Posterior vena cava (tissue), 2 donors: ENCODE measurements at places on chromosomes 1 and 21. TPM values are rescaled to one million over a fixed set of nuclear protein-coding genes. Genes with fewer than 3 reads are reported as not detected.

The FCAMR gene
- not detected for total RNA-seq

- peak; percentile 85 for DNase-seq
These were observed 565 bp downstream of the WLS start for GRCh38 chr1:68231627-68232288.

DNA sequence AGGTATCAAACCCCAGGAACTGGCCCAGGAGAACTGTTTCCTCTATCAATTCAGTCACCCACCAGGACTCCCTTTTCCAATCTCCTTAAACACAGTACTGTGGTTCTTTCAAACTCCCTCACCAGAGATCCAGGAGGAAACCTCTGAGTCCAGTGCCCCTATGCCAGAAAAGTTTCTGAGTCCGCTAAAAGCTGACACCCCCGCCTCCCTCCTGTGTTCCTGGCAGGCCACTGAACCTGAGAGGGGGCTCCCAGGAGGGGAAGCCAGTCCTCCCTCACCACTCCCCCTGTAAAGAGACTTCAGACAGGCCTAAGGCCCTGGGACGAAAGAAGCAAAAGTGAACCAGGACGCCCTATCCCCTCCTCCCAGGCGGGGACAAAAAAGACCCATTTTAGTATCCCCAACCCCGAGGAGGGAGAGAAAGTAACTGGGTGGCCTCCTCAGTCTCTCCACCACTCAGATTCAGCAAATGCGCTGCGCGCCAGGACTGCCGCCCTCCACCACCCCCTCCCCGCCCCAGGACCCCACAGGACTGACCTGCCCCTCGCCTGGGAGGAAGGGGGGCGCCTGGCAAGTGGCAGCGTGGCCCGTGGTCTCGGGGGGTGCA is 624 bp downstream of the SLC41A1 start:
- peak; percentile 55 for DNase-seq

GRCh38 chr1:234512451-234512861 is 33.5 kb upstream of the TARBP1 start:
- DNase-seq = no peak

DNA sequence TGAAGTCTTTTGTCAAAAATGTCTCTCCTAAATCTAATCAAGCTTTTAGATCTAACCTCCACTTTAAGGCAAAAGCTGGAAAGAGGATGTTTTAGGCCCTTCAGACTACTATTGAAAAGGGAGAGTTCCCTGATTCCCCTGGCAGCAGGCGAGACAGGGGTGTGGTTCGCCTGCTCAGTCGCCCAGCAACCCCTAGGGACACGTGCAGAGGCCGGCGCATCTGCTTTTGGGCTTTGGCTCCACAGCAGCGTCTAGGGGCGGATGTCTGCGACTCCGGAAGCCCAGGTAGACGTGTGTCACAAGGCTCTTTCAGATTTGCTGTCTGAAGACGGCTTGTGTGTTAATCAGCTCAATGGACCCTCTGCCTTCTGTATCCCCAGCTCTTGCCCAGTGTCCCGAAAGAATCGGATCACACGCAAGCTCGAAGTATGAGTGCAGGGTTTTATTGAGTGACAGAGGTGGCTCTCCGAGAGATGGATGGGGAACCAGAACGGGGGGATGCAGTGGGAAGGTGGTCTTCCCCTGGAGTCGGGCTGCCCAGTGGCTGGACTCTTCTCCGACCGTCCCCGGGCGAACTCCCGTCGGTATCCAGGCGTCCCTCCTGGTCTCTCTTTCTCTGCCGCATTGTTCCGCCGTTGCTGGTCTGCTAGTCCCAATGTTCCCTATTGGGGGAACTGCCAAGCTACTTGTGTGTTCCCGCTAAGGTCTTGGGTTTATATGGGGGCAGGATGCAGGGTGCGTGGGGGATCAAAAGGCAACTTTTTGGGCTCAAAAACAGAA is 45.5 kb downstream of the OLFML2B start:
- DNase-seq = no peak

GRCh38 chr1:160362168-160362957 is 4.5 kb upstream of the NHLH1 start:
- DNase-seq = no peak

The ASPM gene
- total RNA-seq = 0.14 TPM

DNA sequence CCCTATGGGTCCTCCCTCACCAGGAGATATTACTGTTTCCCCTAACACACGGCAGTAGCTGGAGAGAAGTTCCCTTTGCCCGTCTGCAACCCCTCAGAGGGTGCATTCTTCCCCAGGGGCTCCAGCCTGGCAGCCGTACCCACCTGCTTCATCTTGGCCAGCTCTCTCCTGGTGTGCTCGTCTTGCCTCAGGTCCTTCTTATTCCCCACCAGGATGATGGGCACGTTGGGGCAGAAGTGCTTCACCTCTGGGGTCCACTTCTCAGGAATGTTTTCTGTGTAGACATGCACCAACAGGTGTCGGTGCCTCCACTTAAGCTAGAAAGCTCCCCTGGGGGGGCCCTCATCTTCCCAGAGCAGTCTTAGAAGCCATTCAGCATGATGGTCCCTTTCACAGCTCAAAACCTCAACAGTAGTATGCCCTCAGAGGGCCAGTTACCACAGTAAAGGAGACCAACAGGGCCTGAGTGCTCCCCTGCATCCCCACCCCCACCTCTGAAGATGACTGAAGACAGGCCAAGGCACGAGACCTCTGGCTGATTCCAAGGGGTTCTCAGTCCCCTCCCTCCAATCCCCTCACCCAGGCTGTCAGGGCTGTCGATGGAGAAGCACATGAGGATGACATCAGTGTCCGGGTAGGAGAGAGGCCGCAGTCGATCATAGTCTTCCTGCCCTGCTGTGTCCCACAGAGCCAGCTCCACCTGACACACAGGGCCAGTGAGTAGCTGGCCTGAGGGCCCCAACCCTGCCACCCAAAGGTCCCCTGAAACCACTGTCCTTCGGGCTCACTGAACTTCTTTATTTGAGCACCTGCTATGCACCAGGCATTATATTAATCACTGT is 4.3 kb downstream of the RHOC start:
- DNase-seq = peak; percentile 26

The IL19 gene
- not detected for total RNA-seq

The COL24A1 gene
- total RNA-seq = 0.38 TPM

The KCNE2 gene
- total RNA-seq = not detected

- DNase-seq = peak; percentile 98
These were observed 47.8 kb upstream of the ECE1 start for GRCh38 chr1:21337928-21338572.

The MAP3K7CL gene
- total RNA-seq = 58.0 TPM

The EEIG2 gene
- total RNA-seq = 26.8 TPM

GRCh38 chr21:43866659-43867331 is 1.8 kb downstream of the AGPAT3 start:
- DNase-seq = peak; percentile 81

GRCh38 chr1:109989506-109990301 is 5.1 kb downstream of the AHCYL1 start:
- DNase-seq = no peak

The TNFSF4 gene
- 1.2 TPM for total RNA-seq

DNA sequence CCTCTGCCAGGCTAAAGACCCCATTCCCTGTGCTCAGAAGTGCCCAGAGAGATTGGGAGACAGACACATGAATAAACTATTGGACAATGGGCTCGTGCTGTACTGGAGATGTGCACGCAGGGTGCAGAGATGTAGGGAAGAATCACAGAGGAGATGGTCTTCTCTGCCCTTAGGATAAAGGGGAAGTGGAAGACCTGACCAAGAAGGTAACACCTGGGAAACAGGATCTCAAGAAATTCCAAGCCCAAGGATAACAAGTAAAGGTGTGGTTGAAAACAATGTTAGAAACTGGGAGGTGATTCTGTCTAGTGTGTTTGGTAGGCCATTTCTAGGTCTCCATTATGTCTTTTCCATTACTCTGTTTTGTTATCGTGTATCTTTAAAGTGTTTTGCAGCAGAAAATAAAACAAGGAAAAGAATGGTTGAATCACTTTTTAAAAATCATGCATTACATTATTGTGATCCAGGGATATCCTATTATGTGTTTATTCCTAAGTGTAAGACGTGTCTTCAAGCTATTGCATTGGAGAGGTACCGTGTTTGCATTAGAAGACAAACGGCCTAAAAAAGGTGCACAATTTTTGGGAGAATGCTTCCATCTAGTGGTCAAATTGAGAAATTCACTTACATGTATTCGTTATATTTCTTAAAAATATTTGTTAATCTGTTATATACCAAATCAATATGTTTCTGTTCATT is 40.8 kb upstream of the KCTD3 start:
- no peak for DNase-seq

- DNase-seq = no peak
These were observed 16.0 kb downstream of the OR2T11 start for GRCh38 chr1:248618878-248619277.

DNA sequence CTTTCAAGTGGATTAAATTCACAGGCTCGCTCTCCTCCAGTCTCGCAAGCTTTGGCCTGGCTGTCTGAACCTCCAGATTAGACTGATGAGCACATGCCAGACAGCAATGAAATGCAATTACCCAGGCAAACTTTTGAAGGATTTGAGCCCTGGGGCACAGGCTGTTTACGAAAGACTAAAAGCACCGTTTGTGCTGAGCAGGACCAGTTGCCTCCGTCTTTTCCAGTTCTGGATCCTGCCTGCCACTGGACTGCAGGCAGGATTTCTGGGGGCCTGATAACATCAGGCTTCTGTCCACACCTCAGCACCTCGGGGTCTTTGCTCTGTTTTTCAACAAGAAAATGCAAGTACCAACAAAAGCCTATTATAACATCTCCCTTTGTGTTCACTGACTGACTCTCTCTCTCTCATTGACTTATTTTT is 145.7 kb downstream of the CLIC6 start:
- DNase-seq = no peak

DNA sequence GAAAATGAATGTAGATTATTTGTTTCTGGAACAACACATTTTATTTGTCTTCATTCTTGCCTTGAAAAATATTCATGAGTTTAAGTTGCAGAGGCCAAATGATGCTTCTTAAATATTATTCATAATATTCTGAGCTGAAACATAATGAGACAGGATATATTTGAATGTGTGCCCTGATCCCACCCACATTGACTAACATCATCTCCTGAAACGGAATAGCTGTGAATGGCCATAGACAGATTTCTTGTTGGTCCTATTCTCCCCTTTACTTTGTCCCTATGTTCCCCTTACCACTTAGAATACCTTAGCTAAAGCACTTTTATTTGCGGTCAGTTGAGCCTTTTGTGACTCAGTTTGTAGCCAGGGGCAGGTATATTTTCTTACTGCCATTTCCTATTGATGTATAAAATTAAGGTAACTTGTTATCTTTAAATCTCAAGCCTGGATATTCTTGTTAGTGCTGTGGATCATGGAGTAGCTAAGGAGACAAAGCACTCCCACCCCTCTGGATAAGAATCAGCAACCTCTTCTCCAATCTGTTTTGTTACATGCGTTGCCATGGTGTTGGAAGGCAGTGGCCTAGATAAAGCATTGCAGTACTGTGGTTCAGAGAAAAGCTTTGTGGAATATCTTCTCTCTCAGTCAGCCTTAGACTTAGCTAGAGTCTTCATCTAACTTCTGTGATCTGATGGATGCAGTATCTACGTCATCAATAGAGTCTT is 478.5 kb upstream of the DEPDC1 start:
- DNase-seq = no peak

GRCh38 chr1:24862775-24863483 is 67.1 kb downstream of the RUNX3 start:
- peak; percentile 53 for DNase-seq

DNA sequence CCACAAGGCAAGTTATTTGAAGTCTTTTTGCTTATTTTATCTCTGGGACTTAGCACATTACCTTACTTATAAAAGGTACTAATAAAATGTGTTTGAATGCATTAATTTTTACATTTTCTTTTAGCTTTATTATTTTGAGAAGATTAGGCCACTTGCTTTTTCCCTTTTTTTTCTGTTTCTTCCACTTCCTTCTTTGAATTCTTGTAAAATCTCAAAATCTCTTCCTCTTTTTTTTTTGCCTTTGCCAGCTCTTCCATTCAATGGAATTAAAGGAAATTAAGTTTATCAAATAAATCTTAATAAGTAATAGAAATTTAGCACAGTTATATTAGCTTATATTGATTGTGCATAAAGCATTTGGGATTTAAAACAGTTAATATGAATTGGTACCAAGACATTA is 260.9 kb downstream of the SRGAP2C start:
- no peak for DNase-seq

The CFAP141 gene
- total RNA-seq = not detected

The ZFYVE9 gene
- 19.0 TPM for total RNA-seq

DNA sequence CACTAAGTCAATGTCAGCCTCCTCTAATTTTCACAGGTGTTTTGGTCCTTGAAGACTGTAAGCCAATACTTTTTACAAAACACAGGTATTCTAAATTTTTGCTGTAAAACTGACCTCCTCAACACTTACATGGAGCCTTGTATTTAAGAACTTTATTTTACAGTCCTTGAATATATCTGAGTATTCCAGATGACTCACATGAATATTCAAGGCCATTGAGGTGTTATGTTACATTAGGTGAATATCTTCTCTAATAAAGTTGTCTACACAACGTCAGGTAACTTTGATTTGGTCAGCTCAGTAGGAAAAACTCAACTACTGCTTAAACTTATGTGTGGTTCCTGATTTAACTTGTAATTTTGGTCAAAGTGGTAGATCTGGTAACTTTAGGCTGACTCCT is 254.2 kb downstream of the OLFM3 start:
- no peak for DNase-seq

The SPRR2G gene
- not detected for total RNA-seq

GRCh38 chr1:119222271-119222670 is 81.8 kb upstream of the WARS2 start:
- DNase-seq = no peak

DNA sequence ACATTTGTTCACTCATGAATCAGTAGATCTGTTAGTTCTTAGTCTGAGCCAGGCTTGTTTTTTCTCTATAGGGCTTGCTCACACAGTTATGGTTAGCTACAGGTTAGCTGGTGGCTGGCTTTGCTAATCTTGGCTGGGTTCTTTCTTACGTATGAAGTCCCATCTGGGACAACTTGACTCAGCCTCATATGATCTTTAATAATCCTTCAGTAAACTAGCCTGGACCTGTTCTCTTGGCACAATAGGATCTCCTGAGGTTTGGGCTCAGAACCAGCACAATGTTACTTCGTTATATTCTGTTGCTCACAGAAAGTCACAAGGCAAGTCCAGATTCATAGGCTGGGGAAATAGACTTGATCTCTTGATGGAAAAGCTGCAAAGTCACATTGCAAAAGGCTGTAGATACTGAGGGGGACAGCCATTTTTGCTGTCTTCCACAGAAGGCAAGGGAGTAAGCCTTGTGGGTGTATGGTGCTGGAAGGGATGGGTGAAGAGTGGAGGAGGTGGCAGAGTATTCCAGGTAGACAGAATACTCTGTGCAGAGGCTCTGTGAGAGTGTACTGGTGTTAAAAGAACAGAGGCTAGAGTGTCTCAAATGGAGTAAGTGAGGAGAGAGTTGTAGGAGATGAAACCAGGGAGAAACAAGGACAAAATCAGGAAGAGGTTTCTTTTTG is 24.4 kb downstream of the EFCAB7 start:
- DNase-seq = no peak
